ENCODE measurements at places on chromosomes 11 and 22.
A peak's percentile ranks its signal among the peaks of the same experiment; 100 is the strongest.

DNA sequence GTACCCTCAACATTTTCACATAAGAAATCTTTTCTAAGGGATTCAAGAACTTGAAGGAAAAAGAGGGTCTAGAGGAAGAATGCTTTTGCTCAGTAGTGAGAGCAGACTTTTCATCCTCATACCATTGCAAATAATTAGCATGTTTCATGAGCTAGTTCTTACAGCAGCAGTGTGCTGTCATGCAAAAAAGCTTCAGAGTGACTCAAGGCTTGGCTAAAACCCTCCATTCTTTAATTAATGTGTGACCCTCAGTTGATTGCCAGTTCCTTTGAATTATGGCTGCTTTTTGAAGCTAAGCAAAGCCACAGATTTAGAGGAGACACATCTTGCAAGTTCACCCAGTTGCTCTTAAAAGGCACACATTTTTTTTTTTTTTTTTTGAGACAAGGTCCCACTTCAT is 36.6 kb upstream of the PCF11 start:
- no peak for DNase-seq

GRCh38 chr22:30978304-30978962 is 9.4 kb downstream of the TUG1 start:
- DNase-seq = no peak

DNA sequence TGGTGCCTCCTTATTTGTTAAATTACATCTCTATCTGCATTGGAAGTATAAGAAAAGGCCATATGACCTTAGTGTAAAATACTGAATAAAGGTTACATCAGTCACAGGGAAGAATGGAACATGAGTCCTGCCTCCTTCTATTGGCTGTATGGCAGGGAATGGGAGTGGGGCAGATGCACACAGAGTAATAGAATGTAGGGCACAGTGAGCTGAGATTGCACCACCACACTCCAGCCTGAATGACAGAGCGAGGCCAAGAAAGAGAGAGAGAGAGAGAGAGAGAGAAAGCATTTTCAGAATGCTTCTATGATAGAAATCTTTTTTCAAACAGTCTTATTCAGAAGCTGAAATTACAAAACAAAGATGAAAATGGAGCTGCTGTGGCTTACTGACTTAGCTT is 58.8 kb downstream of the SLN start:
- DNase-seq = no peak

DNA sequence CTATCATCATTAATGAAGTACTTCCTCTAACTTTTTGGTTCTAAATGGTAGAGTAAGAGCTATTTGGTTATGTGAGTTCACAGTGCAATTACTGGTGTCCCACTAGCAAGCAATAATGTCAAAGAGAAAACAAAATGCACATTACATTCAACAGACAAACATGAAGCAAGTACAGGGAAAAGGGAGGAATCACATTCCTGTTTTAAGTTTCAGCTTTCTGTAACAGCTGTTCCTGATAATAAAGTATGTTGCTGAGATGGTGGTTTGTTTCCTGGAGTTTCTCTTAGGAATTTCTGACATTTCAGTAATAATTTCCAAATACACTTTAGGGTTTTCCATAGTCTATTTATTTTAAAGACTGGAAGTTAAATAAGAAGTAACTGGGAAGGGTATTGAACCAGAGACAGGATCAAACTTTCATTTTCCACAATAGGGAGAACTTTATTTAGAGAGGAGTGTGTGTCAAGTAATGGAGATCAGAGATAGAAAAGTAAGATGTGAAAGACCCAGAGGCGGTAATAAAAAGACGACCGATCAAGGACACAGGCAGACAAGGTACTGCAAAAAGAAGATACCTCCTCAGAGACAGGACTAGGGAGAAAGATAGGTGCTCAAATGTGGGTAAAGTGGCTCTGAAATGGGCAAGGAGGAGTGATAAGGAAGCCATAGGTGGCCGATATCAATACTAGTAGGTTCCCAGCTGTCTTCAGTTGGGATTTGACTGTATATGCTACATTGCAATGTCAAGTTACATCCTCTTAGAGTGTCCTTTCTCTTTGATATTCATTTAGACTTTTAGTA is 20.8 kb upstream of the CLNS1A start:
- no peak for DNase-seq

- no peak for DNase-seq
Observed at GRCh38 chr22:49753276-49753890, 74.3 kb downstream of the BRD1 start.

GRCh38 chr22:36757668-36758211 is 18.2 kb downstream of the IFT27 start:
- peak; percentile 44 for DNase-seq

- DNase-seq = no peak
Observed at GRCh38 chr11:17388609-17389210, at the start of gene KCNJ11. TSS of gene KCNJ11 (minus strand) at chr11:17388659. CDS start at chr11:17388091, 568 bp downstream.

- DNase-seq = no peak
Observed at GRCh38 chr11:65643971-65644370, 6.1 kb downstream of the SIPA1 start.

- DNase-seq = no peak
Observed at GRCh38 chr11:70810133-70810532, 411.8 kb downstream of the CTTN start.

DNA sequence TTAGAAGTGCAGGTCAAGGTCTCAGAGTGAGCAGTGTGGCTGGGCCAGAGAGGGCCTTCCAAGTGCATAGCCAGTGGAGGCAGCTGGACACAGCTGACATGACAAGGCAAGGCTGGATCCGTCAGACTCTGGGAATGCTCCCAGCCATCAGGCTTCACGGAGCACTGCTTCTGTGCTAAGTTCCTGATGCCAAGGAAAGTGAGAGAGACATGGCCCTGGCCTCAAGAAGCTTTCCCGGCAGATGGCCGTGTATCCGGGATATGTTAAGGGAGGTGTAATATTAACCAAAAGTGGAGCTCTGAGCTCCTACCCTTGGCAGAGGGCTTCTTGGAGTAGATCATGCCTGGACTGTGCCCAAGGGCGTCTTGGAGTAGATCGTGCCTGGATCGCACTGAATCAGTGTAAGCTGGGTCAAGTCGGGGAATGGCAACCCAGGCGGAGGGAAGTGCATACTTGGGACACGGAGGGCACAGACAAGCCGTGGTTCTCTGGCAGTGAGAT is 7.4 kb upstream of the EFCAB6 start:
- DNase-seq = no peak

Measured in stimulated activated CD4-positive, alpha-beta T cell treated with anti-CD3 and anti-CD28 coated beads, Interleukin-1b, Interleukin-23, amount 100 ng/mL, for 1 hour (primary cell).